SK-N-DZ (cell line): ENCODE measurements at places on chromosomes 11 and 22.

- no peak for DNase-seq
Measured at GRCh38 chr11:2726964-2727363, 27.2 kb upstream of the KCNQ1OT1 start.

GRCh38 chr11:120608760-120609211 lies 97.2 kb downstream of the GRIK4 start:
- no peak for DNase-seq

DNA sequence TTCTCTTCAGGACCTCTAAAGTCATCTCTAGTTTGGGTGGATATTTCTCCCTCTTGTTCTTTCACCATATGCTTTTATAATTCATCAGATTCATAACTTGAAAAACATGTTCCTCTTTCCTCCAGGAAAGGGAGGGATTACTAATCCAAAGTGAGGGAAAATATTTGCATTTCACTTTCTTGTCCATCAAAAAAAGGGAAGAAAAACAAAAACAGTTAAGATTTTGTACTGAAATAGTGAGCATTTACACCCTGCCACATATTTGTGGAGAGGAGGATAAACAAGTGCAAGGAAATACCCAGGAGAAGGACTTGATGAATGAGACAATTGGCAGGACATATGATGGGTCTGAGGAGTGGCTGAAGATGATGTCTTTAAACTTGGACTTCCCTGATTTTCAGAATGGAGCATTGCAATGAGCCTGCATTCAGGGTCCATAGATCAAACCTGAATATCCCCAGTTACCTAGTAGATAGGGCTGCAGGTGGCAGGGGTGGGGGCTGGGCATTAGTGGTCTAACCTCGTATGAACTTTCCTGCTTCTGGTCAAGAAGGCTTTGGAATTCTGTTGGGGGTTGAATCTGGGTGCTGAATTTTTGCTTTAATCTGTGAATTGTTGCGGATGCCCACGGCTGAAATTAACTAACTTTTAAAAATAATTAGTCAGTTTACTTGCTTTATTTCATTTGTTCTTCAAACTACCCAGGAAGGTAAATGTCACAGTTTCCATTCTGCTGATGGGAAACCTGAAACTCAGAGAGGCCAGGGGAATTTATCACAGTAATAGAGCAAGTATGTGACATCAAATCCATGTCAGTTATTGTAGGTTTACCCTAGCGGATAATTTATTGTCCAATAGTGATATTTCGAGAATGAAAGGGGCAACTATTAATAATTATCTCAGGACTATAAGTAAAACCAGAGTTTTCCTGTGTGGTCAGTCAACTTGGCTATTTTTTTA lies 36.9 kb upstream of the TMEM123 start:
- no peak for DNase-seq

- DNase-seq = peak; percentile 67
Measured at GRCh38 chr11:10623797-10624761, 55.6 kb upstream of the LYVE1 start.

GRCh38 chr11:63882555-63883242 lies 34.3 kb downstream of the RCOR2 start:
- DNase-seq = no peak

- no peak for DNase-seq
Measured at GRCh38 chr11:2869561-2870427, 15.8 kb downstream of the CDKN1C start.
